Bone marrow (tissue), 2 donors: ENCODE measurements at places on chromosomes 4 and X.

GRCh38 chr4:40466789-40467188 lies 131.7 kb downstream of the CHRNA9 start:
- DNase-seq, result no peak

DNA sequence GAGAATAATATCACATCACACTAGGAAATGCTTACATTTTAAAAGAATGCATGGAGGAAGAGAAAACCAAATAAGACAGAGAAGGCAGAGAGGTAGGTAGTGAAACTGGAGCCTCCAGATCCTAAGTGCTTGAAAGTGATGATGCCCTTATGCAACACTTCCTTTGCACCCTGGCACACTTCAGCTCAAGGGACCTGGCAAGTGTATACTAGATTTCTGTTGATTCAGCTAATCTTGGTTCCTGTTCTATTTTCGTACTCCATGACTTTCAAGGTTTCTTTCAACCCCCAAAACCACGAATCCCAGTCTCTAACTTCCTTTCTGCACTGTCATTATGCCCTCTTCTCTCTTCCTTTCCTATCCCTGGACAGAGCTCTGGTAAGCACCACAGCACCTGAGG lies 36.9 kb upstream of the SH3KBP1 start:
- no peak for DNase-seq

GRCh38 chr4:152785639-152786615 lies 6.2 kb downstream of the ARFIP1 start:
- no peak for DNase-seq

DNA sequence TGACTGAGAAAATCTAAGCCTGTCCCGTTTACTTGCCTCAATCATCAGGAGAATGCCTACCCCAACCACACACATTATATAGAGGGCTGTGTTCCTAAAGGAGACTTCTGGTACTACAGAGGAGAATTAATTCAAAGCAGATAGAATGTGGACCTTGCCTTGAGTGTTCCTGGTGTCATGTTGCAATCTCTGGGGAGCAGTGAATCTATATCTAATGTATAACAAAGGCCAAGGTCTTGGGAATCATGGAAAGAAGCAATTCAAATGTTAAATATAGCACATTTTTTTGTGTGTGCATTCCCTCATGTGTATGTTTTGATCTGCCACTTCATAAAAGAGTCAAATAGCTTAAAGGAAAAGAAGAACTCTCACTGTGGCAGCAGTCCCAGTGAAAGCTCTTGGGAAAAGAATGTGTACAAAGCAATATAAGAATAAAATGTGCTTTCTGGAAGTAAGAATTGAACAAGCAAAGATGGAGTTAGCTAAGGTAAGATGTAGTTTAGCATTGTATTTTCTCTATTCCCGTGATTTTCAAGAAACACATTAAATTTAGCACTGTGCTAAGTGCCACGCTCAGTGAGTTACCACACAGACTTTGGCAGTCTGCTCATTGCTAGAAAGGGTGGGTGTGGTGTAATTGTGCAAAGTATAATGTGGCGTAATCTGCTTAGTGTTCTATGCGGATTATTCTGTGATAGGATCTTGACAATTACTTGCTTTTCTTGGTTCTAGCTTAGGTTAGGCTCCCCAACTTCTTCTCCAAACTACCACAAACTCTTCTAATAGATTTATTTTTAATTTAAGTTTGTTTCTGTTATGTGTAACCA lies 13.7 kb downstream of the ADH6 start:
- DNase-seq, result no peak

- DNase-seq, result peak; percentile 7
These were observed 74.8 kb upstream of the PACRGL start for GRCh38 chr4:20625426-20625825.

- no peak for DNase-seq
These were observed 105.6 kb downstream of the STOX2 start for GRCh38 chr4:184010696-184011095.

GRCh38 chr4:11297201-11297600 lies 131.5 kb downstream of the HS3ST1 start:
- DNase-seq, result no peak

- no peak for DNase-seq
These were observed 10.8 kb upstream of the C4orf54 start for GRCh38 chr4:99668472-99668871.

DNA sequence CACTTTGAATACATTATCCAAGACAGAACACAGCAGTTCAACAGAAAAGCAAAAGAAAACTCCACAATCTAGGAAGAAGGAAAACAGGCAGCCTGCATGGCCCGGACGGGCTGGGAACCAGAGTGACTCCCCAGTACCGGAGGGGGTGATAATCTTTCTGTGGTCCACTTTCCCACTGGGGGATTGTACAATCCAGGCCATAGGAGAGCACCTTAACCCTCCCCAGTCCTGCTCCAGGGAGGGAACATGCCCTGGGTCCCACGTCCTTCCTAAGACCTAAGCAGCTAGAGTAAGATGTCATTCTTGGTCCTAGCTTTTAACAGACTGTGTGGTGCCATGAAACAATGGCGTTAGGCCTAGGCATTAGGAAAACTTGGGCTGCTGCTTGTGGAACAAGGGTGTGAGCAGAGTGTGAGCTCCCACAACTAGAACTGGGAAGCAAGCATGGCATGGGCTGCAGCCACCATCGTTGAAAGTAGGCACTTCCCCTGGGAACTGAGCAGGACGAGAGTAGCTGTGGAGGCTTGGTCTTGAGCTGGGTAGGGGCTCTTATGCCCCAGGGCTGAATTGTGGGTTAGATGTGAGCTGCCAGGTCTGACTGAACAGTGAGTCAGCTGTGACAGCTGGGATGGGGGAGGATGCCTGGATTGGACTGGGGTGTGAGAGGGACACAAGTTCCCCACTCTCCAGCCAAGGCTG lies 42.4 kb downstream of the NAT8L start:
- no peak for DNase-seq

DNA sequence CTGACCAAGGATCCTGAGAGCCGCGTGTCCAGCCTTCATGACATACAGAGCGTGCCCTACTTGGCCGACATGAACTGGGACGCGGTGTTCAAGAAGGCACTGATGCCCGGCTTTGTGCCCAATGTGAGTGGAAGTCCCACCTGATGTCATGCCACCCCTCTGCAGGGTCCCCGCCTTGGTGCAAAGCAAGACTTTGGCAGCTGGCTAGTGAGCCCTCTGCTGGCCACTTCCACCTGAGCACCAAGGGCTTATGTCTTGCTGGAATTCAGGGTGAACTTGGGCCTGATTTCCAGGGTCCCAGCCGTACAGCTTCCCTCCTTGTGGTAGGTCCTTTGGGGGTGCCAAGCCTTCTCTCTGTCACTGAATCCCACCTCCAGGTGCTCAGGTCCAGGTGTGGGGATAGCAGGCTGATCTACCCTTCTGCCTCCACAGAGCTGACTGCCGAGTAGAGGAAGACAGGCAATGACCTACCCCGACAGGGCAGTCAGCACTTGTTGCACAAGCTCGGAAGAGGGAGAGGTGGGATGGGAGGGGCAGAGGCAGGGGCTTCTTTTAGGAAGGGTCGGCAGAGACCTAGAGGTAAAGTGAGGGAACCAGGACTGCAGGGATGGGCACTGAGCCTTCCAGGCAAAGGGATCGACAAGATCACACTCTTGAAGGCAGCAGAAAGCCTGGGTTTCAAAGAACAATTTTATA lies 248.1 kb downstream of the EVC2 start:
- no peak for DNase-seq

GRCh38 chr4:156528216-156528615 lies 443.4 kb downstream of the PDGFC start:
- DNase-seq, result peak; percentile 66

- DNase-seq, result no peak
These were observed 34.8 kb downstream of the KLHL5 start for GRCh38 chr4:39096847-39097246.

DNA sequence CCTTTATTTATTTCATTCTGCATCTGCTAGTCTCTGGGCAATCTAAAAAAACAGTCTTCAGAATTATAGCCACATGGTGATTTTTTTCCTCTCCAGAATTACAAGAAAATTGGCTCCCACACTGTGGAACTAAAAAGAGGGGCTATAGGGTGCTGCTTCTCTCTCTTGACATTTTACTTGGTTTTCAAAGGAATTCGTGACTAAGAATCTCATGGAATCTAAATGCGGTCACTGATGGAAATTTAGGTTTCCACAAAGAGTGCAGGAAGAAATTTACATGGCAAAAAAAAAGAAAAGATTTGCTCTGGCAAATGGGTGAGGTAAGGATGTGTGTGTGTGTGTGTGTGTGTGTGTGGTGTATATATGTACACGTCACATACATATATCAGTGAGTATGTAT lies 10.2 kb downstream of the ATXN3L start:
- DNase-seq, result no peak

GRCh38 chrX:107742700-107743191 lies 32.8 kb downstream of the TSC22D3 start:
- DNase-seq, result no peak

DNA sequence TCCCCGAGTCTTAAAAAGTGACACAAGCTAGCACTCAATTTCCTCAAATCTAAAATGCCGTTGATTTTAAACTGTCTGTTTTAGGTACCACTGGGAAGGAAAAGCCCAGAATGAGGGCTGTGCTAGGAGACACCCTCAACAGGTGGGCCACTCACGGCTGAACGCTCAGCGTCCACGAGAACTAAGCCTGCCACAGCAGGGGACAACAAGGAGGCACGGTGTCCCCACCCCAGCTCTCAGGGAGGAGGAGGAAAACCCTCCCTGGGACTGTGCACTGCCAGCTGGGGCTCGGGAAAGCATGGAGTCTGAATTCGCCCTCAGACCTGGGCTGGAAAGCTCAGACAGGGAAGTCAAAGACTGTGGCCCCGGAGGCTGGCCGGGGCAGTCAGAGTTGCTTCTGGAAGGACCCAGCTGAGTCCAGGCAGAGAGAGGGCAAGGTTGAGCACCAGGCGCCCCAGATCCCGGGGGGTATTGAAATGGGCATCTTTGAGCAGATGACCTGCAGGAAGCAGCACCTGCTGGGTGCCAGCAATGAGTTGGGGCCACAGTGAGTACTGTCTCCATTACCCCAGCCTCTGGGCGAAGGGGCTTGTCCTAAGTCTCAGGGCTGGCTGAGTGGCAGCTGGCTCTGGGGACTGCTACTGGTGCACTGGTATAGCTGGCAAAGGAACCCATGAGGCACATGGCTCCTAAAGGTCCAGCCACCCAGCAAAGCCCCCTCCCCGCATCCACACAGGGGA lies 769 bp upstream of the CPZ start:
- DNase-seq, result no peak

DNA sequence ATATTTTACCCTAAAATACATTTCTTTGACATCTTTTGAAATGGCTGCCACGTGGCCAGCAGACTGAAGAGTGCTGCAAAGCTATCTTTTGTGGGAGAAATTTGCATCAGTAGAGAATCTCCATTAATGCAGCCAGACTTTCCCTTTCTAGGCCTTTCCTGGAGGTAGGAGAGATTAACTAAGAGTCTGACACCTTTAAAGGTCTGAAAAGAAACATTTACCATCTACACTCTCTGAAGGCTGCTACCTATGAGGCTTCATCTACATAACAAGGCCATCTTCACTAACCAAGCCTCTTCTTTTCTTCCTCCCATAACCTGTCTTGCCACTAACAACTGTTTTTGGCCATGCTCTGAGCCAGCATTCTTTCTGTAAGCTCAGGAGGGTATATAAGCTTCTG lies 17.8 kb upstream of the SPRY1 start:
- DNase-seq, result no peak
